ENCODE measurements at places on chromosomes 4 and X. TPM values are rescaled to one million over a fixed set of nuclear protein-coding genes. Genes with fewer than 3 reads are reported as not detected.

SAGE1 gene
- total RNA-seq = not detected

WAS gene
- 12.5 TPM for total RNA-seq

RTL9 gene
- not detected for total RNA-seq

TASL gene
- 0.66 TPM for total RNA-seq

SMIM10L2A gene
- 2.0 TPM for total RNA-seq

HTN3 gene
- not detected for total RNA-seq

AFF2 gene
- 5.7 TPM for total RNA-seq

PRSS12 gene
- total RNA-seq = 2.2 TPM

CRLF2 gene
- not detected for total RNA-seq

GPRASP1 gene
- 16.1 TPM for total RNA-seq

TMEM150C gene
- total RNA-seq = 38.3 TPM

C4orf46 gene
- 3.3 TPM for total RNA-seq

FDCSP gene
- total RNA-seq = 13.4 TPM

PAK3 gene
- 1.9 TPM for total RNA-seq

TENM3 gene
- total RNA-seq = 4.6 TPM

MUC7 gene
- not detected for total RNA-seq

AMBN gene
- total RNA-seq = not detected

UBQLN2 gene
- 19.4 TPM for total RNA-seq

AGTR2 gene
- not detected for total RNA-seq

MAGEB10 gene
- not detected for total RNA-seq

GC gene
- total RNA-seq = not detected

AKAP14 gene
- total RNA-seq = not detected

DTHD1 gene
- total RNA-seq = 0.48 TPM

RHOXF1 gene
- not detected for total RNA-seq

GAGE12E gene
- not detected for total RNA-seq

C4orf51 gene
- not detected for total RNA-seq

NPY1R gene
- 55.8 TPM for total RNA-seq

HSFX4 gene
- not detected for total RNA-seq

RBM47 gene
- 89.5 TPM for total RNA-seq

ATOH1 gene
- not detected for total RNA-seq

SHOX gene
- total RNA-seq = 0.80 TPM

JAKMIP1 gene
- 0.80 TPM for total RNA-seq

FRG2 gene
- not detected for total RNA-seq

OPRPN gene
- total RNA-seq = 1.0 TPM

DACH2 gene
- total RNA-seq = 0.29 TPM

TMEM128 gene
- total RNA-seq = 33.8 TPM

GRPEL1 gene
- total RNA-seq = 20.2 TPM

RAB9B gene
- 3.4 TPM for total RNA-seq

DYNLT3 gene
- total RNA-seq = 37.0 TPM

CCDC160 gene
- total RNA-seq = 3.6 TPM
